NCI-H1092 treated with DMSO at 0.1 percent for 48 hours (cell line): ENCODE measurements at places on chromosomes 11 and 22.
A peak's percentile ranks its signal among the peaks of the same experiment; 100 is the strongest.

DNA sequence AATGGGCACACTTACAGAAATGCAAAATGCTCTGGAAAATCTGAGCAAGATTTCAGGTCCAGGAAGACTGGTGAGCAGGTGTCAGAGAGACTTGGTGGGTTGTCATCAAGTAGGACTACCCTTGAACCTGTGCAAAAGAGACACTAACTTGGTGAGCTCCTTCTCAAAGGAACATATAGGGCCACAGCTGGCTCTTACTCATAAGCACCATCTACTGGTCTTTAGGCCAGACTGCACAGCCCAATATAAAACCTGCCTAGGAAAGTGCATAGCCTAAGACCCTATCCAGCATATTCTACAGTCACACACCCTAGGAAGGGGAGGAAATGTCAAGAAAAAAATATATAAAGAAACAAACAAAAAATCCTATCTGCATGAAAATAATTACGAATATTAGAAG, 18.2 kb upstream of the OR10W1 start:
- DNase-seq: peak; percentile 34

GRCh38 chr11:71986131-71986530, 12.6 kb upstream of the IL18BP start:
- DNase-seq: no peak

DNA sequence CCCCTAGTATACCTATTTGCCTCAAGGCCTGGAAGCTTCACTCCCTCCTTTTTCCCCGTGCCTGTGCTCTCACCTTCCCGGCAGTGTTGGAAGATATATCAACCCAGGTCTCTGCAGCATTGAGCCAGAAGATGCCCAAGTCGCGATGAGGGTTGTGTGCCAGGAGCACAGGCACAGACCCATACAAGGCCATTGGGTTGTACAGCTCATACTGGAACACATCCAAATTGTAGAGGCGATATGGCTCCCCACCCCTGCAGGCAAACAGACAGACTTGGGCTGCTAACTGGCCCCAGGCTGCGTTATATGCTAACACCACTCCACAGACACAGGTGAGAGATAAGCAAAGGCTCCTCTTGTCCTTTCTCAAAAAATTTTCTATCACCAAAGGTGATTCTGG, 10.7 kb upstream of the B3GAT3 start:
- DNase-seq: no peak

DNA sequence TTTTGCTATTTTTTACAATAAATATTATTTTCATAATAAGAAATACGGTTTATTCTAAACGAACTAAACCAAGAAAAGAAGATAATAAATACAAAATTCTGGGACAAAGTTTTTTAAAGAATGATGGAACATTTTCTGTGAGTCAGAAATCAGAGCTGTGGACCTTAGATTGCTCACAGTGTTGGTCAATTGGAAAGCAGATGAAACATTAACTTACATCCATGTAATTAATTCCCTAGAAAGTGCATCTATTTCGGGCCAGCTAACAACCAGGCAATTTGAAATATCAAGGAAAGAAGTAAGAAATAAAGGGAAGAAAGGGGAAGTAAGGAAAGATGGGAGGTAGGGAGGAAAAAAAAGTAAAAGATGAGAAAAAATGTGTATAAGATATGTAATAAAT, 1569.8 kb upstream of the TENM4 start:
- no peak for DNase-seq

DNA sequence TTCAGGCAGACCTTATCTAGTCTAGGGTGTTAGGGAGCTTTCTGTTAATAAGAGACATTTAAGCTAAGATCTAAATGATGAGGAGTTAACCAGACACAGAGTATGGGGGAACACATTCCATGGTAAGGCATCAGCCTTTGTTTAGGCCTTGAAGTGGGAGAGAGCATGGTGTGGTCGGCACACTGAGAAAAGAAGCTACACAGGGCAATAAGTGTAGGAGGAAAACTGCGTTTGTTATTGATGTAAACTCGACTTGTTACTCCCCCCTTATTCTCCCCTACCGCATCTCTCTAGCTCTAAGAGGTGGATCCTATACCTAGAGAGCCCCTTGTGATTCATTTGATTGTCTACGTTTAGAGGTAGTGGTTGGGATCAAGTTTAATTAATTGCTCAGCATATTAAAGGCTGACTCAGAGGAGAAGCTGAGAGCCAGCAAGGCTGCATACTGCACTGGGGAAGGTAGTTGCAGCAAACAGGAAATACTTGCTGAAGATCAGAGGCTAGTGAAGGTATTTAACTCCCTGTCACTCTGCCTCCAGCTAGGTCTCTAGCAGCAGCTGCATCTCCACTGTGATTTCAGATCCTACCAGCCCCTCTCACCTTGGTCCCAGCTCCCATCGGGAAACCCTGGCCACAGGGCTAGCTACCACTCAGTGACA, 86.8 kb upstream of the TEAD1 start:
- DNase-seq: no peak

GRCh38 chr11:96242191-96242847, 100.7 kb downstream of the MAML2 start:
- no peak for DNase-seq

DNA sequence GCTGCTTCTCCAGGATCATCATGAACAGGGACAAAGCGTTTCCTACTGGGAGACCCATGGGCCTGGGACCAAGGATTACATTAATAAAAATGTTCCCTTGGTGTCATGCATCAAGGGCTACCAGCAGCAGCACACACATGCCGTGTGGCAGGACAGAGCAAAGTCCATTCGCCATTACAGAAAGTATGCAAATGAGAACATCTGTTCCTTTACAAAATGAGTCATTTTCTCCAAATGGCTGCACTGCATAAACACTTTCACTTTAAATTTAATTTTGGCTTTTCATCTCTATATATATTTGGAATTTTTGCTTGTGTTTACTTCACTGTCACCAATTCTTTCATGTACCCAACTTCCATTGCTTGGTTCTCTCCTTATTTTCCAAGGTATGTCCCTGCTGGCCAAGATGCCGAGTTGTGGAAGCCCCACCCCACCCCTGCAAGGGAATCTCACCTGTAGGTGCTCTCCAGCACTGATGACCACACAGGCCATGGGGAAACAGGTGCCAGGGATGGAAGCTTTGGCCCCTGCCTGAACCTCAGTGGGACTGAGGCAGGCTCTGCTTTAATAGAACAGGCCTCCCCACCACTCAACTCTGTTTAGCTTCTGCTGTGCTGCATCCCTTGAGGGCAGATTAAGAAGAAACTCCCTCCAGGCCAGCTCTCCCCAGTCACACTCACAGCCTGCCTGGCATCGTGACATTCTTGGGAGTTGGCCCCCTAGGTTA, 15.6 kb upstream of the GNAZ start:
- no peak for DNase-seq

DNA sequence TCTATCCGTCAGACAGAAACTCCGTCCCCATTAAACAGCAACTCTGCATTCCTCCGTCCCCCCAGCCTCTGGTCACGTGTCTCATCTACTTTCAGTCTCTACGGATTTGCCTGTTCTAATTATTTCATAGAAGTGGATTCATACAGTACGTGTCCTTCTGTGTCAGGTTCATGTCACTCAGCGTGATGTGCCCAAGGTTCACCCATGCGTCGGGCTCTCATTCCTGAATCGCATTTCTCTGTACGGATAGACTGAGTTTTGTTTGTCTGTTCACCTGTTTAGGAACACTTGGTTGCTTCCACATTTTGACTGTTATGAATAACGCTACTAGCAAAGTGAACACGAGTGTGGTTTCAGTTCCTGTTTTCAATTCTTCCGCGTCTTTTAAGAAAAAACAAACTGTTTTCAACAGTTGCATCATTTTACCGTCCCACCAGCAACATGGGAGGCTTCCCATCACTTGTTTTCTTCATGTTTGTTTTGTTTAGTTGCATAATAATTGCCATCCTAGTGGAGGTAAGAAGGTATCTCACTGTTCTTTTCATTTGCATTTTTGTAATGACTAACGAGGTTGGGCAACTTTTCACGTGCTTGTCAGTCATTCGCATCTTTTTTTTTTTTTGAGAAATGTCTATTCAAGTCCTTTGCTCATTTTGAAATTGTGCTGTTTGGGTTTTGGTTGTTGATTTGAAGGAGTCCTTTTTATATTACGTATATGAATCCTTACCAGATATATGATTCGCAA, 8.9 kb upstream of the NLRP6 start:
- DNase-seq: no peak

GRCh38 chr11:7509966-7510365, 3.8 kb upstream of the PPFIBP2 start:
- DNase-seq: no peak

DNA sequence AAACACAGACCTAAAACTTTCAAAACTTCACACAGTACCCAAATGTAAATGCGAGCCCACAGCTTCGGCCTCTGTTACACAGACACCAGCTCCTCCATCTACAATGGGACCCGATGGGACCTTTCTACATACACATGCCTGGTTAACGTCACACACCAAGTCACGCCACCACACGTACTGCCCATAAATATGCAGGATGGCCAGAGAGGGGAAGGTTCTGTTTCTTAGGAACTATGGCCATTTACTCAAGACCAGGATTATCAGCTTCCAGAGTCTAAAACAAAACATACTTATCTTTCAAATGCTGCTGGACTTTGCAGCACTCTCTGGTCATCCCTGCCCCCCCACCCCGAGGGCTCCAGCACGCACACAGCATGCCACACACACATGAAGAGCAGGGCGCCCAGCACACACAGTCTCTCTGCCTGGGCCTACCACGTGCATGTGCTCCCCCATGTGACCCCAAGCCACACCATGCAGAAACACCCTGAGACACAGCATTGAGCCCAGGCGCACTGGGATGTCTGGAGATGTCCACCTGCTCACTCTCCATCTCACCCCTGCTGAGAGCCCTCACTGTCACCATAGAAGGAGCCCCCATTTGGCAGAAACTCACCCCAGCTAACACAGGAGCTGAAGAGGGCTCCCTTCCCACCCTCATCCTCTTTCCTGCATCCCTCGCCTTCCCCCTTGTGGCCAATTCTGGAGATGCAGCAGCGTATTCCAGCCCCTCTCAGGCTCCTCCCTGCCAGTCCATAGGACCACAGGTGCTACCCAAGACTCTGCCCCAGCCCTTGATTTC, 61.8 kb downstream of the SLC22A12 start:
- peak; percentile 82 for DNase-seq

GRCh38 chr22:45534339-45535192, 31.9 kb downstream of the FBLN1 start:
- DNase-seq: peak; percentile 46

DNA sequence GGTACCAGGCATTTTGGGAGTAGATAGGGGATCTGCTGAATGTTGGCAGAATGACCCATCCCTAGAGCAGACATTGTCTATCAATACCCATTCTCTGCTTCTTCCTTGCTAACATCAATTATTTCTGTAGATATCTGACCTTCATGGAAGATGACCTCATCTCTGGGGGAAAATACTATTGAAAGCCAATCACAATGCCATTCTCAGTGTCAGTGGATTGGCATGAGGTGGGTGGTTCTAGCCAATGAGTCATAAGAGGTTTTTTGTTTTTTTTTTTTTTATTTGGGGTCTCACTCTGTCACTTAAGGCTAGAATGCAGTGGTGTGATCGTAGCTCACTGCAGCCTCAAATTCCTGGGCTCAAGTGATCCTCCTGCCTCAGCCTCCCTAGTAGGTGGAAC, 42.5 kb downstream of the SNX19 start:
- no peak for DNase-seq

DNA sequence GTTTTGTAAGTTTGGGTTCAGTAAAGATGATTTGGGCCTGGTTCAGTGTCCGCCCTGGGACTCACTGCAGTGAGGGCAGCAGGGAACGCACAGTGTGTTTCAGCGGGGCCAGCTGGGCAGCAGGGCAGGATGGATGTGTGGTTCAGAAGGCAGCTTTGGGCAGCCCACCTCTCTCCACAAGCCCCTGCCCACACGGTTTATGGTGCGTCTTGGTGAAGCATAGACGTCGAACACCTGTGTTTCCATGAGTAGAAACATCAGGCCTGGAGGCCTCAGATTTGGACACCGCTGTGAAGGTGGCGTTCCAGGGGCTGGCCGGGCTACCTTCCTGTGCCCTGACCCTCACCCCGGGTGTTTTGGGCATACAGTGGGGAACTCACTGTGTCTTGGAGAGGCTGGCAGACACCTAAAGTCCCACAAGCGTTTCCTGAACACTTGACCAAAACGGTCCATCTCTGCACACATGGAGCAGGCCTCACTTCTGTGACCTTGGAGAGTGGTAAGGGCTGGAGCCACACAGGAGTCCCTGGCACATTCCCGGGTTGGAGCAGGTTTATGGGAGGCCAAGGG, 59.0 kb downstream of the ST14 start:
- no peak for DNase-seq

DNA sequence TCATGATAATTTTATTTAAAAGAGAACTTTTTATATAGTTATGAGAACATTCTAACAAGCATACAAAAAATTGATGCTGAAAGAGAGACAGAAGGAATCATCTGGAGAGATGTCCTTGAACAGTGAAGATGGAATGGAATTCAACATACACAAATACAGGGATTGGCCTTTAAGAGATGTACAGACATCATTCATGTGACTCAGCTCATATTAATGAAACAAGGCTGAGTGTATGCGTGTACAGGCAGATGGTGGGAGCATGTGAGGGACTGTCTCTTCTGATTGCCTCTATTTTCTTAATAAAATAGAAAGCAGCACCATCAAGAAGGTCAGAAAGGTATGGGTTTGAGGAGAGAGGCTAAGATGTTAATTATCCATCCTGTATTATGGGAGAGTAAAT, 793.3 kb downstream of the CNTN5 start:
- DNase-seq: no peak

GRCh38 chr11:67613960-67614715, 7.4 kb downstream of the NDUFV1 start:
- DNase-seq: peak; percentile 26

GRCh38 chr22:45772743-45773142, 101.1 kb downstream of the ATXN10 start:
- DNase-seq: no peak

DNA sequence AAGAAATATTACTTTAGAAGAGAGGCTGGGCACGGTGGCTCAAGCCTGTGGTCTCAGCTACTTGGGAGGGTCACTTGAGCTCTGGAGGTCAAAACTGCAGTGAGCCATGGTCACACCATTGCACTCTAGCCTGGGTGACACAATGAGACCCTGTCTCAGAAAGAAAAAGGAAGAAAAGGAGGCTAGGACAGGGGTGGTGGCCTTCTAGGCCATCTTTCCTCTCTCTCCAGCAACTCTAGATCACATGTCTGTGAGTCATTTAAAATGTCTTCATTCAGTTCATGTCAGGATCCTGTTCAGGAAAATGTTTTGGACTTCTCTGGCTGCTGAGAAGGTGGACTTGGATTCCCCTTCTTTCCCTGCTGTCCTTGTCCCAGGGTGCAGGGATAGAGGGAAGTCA, 53.3 kb downstream of the PPFIA1 start:
- no peak for DNase-seq
